ENCODE measurements at places on chromosomes 6 and 20.

DNA sequence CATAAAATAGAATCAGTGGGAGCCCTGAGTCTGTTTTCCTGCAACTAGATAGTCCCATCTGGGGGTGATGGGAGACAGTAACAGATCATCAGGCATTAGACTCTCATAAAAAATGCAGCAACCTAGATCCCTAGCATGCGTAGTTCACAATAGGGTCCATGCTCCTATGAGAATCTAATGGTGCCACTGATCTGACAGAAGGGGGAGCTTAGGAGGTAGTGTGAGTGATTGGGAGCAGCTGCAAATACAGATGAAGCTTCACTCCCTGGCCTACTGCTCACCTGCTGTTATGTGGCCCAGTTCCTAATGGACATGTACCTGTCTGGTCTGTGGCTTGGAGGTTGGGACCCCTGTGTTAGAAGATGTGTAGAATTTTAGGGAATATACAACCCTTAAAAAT, 904.5 kb upstream of the EPHA7 start:
- DNase-seq: no peak

GRCh38 chr6:31070711-31071197, 41.6 kb downstream of the C6orf15 start:
- peak; percentile 26 for DNase-seq

DNA sequence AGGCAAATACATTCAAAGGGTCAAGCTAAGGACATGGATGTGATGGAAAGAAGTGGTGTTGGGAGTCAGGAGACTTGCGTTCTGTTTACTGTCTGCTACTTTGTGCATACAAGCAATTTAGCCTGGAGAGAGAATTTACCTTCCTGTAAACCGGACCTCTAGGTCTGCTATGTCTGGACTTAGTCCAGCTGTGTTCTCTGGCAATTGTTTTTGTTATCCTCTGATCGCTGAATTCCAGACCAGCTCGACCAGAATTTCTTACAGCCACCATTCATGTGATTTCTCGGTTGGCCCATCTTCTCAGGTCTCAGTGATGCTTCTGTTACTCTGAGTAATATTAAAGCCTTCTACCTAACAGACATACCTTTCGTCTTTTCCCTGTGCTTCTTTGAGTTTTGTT, 75.2 kb downstream of the LRRC1 start:
- no peak for DNase-seq

GRCh38 chr6:47276377-47276776, 33.3 kb downstream of the TNFRSF21 start:
- no peak for DNase-seq

DNA sequence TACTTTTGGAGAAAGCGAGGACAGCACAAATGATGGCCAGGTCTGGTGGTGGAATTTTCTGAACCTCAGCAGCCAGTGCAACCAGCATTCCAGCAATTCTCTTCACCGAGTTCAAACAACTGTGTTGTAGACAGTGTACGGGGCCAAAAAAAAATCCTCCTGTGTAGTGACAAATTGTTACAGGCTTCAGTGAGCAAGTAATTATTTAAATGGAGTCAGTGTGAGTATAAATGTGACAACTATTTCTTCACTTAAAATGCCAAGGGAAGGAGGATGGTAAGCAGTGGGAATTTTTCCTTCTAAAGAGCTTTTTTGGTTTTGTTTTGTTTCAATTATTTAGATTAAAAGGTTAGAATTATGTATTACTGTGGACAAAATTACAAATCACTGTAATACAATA, 154.1 kb downstream of the TMEM242 start:
- no peak for DNase-seq

- no peak for DNase-seq
Measured at GRCh38 chr20:57680934-57681914, 28.6 kb downstream of the PMEPA1 start.

- no peak for DNase-seq
Measured at GRCh38 chr6:103255132-103255531, 1604.6 kb downstream of the HACE1 start.

GRCh38 chr6:75735491-75736186, 13.4 kb upstream of the MYO6 start:
- no peak for DNase-seq

Measured in endothelial cell (in vitro differentiated cells).